ENCODE measurements at places on chromosomes 11 and 22.
A peak's percentile ranks its signal among the peaks of the same experiment; 100 is the strongest.

DNA sequence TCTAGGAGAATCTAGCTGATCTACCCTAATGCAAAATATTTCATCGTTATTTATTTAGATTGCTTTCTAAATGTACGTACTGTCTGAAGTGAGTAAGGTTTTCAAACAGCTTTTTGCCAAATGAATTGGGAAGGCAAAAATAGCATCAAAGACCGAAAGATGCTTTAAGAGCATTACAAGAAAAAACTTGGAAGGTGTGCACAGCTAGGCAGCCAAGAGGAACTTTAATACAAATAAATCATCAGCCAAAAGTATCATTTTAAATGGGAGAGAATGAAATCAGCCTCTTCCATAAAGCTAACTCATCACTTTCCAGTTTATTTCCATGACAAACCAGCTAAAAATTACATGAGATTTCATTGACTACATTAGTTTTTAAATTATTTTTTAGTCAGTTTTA, 30.2 kb upstream of the CFAP300 start:
- DNase-seq = no peak

GRCh38 chr11:65208785-65209710, 27.3 kb downstream of the CAPN1 start:
- DNase-seq = peak; percentile 73

DNA sequence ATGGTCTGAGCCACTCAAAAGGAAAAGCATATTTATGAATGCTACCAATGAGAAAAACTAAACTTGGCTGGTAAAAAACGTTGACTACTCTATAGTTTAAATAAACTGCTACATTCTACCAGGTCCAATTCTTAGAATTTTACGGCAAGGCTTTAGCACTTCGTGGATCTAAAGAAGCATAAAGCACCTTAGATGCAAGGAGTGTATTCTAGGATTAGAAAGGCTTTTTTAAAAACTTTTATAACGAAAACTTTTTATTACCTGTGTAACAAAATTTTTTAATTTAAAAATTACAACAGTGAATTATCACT, 13.9 kb downstream of the PHF21A start:
- no peak for DNase-seq

DNA sequence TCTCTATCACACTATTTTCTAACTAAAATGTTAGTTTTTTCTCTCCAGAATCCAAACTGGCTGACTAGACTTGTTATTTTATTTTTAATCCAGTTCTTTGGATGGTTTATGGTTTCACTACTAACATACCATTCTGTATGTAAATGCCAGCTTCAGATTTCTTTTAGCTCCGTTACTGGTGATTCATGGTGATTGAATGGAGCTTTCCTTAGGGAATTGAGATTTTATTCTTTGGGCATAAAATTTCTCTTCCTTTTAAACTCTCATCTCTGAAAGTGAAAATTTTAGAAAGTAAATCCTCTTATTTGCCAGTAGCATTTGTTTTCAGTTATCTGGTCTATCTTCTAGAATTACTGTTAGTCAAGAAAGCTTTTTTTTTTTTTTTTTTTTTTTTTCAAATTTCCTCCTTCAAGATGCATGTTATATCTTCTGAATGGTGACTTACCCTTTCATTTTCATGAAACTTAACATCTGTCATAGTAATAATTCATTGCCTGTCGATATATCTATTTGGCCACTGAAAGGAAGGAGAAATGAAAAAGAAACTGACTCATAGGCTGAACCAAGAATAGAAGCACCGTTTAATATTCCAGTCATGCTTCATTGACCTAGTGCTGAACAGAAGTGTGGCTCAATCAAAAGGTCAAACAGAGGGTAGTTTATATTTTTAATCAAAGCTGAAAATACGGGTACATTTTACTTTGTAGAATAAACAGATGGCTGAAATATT, 6.4 kb downstream of the ENDOD1 start:
- peak; percentile 38 for DNase-seq

DNA sequence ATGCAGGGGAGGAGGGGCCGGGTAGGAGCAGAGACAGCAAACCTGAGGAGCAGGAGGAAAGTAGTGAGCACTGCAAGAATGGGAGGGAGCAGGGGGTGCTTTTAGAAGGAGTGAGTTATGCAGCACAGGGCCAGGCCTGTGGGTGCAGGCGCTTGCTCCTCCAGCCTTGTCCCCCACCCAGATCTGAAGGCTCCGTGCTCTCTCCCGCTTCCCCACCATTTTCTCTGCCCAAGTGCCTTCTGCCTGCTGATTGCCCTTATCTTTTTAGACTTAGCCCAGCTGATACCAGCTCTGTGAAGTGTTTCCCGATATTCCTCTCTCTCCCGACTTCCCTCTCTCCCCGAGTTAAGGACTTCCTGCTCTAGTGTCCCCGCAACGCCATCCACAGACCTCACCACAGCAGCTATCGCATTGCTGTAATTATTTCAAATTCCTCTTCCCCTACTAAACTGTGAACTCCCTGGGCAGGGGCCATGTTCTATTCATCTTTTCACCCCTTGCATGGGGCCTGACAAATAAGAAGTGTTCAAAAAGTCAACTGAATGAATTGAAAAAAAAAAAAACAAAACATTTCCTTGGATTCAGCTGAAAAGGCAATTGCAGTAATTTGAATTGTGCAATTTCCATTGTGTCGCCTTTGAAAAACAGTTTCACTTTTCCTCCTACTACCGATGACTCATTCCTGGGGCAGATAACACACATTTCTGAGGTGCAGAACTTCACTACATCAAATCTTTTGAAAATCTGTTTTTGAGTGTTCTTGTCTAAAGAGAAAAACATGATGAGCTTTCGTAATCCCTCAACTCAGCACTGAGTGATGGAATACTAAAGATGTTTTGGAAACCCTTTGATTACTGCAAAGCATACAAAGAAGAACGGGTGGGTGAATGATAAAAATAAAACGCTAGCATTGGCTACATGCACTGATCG, 69.7 kb upstream of the BMAL1 start:
- peak; percentile 81 for DNase-seq

DNA sequence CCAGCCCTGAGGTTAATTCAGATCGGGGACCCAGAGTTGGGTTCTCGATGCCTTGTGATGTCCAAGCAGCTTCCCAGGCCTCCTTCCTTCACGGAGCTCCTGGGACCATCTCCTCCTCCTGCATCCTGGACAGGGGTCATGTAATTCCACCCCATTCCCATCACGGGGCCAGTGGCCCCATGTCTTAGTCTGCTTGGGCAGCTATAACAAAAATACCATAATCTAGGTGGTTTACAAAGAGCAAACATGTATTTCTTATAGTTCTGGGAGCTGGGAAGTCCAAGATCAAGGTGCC, 41.7 kb upstream of the PRDM11 start:
- no peak for DNase-seq

GRCh38 chr11:7543302-7543701, 29.5 kb downstream of the PPFIBP2 start:
- DNase-seq = no peak

DNA sequence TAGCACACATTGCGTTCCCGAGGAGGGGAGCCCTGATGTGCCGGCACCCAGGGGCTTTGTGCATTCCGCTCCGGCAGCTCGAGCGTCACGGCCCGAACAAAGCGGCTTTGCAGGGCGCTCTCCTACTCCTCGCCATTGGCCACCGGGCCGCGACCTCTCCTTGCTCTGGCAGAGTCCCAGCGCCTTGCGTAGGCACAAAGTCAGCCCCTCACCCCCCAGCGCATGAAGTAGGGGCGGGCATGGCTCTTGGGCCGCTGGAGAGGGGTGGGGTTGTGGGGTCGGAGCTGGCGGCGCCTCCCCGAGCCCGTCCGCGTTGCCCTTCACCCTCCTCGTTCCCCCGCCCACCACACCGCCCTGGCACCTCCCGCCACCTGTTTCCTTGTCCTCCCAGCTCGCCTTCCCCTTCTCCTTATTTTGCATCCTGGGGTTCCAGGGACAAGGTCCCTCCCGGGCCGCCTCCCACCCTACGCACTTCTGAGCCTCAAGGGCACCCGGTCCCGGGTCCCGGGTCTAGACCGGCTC, 753 bp upstream of the PPARA start:
- peak; percentile 49 for DNase-seq

GRCh38 chr11:124946735-124947141, 7.3 kb upstream of the CCDC15 start:
- DNase-seq = no peak

DNA sequence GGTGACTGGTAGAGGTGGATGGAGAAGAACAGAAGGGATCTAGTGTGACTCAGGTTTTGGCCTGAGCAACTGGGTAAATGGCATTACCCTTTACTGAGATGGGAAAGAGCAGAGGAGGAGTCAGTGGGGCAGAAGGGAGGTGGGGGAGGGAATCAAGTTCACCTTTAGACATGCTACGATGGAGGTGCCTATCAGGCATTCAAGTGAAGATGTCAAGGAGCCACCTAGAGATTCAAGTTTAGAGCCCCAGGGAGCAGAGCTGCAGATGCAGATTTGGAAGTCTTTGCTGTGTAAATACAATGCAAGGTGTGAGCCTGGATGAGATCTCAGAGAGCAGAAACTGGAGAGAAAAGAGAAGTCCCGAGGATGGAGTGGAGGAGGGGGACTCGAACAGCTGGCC, 979 bp upstream of the MOGAT2 start:
- DNase-seq = no peak

- DNase-seq = no peak
Observed at GRCh38 chr11:59528711-59529110, 17.4 kb downstream of the OR4D9 start.

DNA sequence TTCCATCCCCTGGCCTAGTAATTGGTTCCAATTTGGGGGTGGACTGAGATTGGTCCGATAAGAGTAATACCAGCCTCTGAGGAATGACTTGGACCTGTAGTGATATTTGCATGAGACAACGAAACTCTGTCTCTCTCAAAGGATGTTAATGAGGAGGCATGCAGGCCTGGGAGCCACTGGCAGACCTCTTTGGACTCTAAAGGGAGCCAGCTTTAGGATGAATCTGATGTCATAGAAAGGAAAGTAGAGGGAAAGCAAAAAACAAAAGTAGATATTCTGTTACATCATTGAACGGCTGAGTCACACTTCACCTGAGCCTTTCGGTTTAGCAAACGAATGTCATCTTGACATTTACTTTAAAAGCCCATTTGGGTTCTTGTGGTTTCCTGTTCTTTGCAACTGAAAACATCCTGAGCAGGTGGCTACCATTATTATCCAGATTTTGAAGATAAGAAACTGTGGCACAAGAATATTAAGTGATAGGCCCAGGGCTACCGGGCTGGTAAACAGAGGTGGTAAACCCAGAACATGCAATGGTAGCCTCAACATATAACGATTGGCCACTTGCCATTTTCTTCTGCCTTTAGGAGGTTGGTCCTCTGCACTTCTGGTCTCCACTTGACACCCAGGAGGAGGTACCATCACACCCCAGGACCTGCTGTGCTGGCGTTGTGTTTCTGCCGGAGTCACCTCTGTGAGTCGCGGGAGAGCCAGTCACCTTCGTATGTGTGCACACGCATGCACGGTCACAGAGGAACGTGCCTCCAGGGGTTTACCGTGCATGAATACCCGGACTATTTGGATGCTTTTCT, 42.7 kb downstream of the RTL6 start:
- DNase-seq = no peak

- DNase-seq = no peak
Observed at GRCh38 chr11:30260813-30261212, 30.0 kb downstream of the FSHB start.

DNA sequence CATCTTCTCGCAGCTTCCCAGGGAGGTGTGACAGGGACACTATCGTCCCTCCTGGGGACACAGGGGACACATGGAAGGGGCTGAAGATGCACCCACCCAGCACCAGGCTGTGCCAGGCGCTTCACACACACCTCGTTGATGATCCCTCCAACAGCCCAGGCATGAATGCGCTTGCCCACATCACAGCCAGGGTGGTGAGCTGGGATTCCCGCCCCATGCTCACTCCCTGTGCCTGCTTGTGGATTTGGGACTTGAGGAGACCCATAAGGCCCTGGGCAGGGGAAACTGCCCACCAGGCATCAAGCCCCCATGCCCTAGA, 57.8 kb downstream of the OTOG start:
- DNase-seq = no peak

DNA sequence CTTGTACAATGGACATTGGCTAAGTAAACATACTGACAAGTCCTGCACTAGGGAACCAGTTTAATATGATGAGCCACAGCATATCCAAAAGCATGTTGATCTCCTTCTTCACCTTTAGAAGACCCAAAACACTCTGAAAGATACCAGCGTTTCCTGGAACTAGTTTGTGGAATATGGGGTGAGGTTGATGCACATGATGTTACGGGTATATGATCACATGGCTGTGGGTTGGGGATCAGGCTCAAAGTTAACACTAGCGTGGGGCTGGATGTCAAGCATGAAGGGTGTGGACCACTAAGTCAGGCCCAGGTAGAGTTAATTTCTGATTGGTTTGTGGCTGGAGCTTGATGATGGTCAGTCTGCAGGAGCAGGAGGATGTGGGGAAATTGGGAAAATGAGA, 9.0 kb downstream of the IGLL5 start:
- DNase-seq = no peak

GRCh38 chr11:96152623-96153022, 190.4 kb downstream of the MAML2 start:
- no peak for DNase-seq

GRCh38 chr11:12564012-12564411, 110.2 kb upstream of the TEAD1 start:
- DNase-seq = no peak

DNA sequence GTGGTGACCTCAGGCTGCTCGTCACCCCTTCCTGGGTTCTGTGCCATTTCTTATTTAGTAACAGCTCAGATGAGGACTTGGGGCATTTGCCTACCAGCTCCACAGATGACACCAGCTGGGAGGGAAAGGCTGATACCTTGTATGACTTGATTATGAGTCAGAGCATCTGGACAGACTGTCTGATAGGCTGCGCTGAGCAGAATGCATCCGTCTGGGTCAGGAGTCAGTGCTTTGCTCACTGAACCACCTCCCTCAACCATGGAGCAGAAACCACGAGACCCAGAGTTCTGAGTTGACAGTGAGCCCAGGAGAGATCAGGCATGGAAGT, 6.8 kb downstream of the ST14 start:
- peak; percentile 57 for DNase-seq

GRCh38 chr11:44596525-44597276, 31.2 kb downstream of the CD82 start:
- peak; percentile 28 for DNase-seq

- DNase-seq = peak; percentile 60
Observed at GRCh38 chr11:47928426-47928825, 51.9 kb upstream of the PTPRJ start.

GRCh38 chr22:39446239-39446721, 10.5 kb upstream of the MGAT3 start:
- no peak for DNase-seq

All from NB4 (cell line).